ENCODE measurements at places on chromosomes 6 and 20. TPM values are rescaled to one million over a fixed set of nuclear protein-coding genes. Genes with fewer than 3 reads are reported as not detected.

- DNase-seq: no peak
Measured at GRCh38 chr6:1535295-1535694, 74.4 kb upstream of the FOXC1 start.

Gene FRK
- total RNA-seq: 5.9 TPM

GRCh38 chr6:79184086-79184485 lies 50.4 kb downstream of the HMGN3 start:
- DNase-seq: no peak

Gene ARG1
- not detected for total RNA-seq

DNA sequence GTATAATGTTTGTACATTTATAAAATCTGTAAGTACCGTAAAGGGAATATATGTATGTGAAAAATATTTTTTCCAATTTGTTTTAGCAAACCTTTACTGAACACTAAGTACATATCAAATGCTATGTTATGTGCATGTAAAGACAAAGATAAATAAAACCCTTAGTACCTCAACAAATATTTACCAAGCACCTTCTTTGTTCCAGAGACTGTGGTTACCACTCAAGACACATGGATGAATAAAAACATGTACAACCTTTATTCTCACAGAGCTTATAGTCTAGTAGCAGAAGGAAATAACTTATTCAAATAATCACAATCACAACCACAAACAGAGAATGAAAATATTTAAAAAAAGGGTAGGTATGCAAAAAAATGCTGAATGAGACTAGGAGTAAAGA lies 17.5 kb downstream of the TMX4 start:
- DNase-seq: no peak

- DNase-seq: no peak
Measured at GRCh38 chr6:26121141-26122004, 34.1 kb downstream of the HFE start.

Gene LPIN3
- 20.8 TPM for total RNA-seq

Gene GNRH2
- not detected for total RNA-seq

- DNase-seq: no peak
Measured at GRCh38 chr6:17289630-17290061, 8.5 kb downstream of the RBM24 start.

Gene GGTLC1
- not detected for total RNA-seq

Gene KIFC1
- total RNA-seq: 3.8 TPM

- DNase-seq: no peak
Measured at GRCh38 chr20:63091901-63092659, 85.3 kb upstream of the BHLHE23 start.

- DNase-seq: no peak
Measured at GRCh38 chr20:44394452-44394701, 38.9 kb downstream of the HNF4A start.

DNA sequence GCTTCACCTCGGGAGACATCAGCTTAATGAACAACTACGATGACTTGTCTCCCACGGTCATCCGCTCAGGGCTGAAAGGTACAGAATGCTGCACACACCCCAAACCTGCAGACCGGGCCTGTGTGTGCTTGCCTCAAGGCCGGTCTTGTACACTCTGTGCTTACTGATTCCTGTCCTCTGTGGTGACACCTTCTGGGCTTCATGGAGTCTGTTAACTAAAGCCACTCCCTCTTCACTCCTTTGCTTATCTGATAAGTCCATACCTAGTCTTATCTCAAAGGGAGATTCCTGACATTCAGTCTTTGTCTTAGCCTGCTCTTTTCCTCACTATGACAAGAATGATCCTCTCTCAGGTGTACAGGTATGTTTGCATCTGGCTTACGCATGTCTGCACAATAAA lies 107.7 kb upstream of the TMEM181 start:
- DNase-seq: no peak

DNA sequence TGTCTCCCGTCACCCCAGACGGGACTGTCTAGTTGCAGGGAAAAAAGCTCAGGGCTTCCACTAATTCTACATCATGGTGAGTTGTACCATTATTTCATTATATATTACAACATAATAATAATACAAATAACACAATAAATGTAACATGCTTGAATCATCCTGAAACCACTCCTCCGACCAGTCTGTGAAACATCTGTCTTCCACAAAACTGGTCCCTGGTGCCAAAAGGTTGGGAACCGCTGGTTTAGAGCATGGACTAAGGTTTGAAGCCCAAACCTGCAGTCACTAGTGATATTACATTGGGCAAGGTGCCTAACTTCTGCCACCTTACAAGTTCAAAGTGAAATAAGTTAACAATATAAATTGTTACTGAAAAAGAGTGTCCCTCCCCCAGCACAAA lies 175.7 kb downstream of the PDE10A start:
- DNase-seq: no peak

GRCh38 chr6:158646023-158646910 lies 1.7 kb upstream of the DYNLT1 start:
- DNase-seq: no peak

DNA sequence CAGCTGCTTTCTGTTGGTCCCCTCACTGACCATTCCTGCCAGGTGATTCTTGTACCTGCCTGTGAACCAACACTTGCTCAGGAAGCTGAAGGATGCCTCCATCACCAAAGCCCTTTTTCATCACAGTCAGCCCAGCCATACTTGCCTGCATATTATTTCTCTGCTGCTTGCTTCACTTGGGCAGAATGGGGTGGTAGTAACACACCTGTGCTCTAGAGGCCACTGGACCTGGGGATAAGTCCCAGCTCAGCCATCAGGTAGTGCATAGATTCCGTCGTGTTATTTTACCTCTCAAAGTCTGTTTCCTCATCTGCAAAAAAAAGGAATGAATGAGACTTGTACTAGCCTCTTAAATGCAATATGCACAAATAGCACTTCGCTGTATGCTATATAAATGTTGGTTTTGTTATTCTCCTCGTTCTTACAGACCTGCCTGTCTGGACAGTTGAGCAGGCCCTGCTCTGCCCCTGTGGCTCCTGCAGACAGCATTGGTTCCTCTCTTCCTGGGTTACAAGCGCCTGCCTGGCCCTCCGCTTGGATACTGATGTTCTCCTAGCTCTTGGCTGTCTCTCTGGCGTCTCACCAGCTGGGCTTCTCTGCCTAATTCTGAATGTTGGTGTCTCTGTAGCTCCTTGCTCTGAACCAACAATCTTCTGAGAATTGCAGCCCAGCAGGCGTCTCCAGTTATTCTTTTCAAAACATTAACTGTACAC lies 151.8 kb downstream of the UNC5CL start:
- DNase-seq: no peak

DNA sequence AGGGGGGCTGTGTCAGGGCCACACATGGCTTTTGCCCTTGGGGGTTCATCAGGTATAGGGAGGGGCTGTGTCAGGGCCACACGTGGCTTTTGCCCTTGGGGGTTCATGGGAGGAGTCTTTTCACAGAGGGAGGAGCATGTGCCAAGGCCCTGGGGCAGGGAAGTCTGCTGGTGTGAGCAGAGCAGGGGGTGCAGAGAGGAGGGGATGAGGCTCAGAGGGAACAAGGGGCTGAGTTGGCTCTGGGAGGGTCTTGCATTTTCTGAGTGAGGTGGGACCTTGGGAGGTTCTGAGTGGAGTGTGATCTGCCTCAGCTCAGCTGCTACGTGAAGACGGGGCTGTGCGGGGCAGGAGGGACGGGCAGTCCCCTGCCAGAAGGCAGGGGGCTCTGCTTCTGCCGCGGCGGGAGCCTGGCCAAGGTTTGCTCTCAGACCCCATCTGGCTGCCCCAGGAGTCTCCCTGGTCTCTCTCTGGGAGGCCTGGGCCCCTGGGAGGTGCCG lies 6.0 kb upstream of the SOX18 start:
- DNase-seq: no peak

- DNase-seq: no peak
Measured at GRCh38 chr6:55379895-55380294, 52.6 kb downstream of the GFRAL start.

GRCh38 chr20:63691711-63692435 lies 4.6 kb upstream of the TNFRSF6B start:
- DNase-seq: no peak

GRCh38 chr6:150150821-150151646 lies 8.2 kb downstream of the PPP1R14C start:
- DNase-seq: no peak

DNA sequence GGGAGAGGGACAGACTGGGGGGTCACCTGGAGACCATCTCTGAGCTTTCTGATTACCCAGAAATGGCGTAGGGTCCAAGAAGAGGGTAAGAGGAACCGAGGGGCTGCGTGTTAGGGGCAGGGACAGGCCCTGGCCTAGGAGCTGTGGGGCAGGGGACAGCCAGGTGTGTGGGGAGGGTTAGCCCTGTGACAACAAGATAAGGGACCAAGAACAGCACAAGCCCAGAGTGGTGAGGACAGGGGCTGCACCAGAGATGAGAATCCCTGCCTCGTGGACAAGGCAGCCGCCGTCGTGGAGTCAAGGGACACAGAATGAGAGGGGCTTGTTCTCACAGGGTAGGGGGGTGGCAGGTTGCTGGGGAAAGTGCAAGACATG lies 449 bp upstream of the AVP start:
- no peak for DNase-seq

DNA sequence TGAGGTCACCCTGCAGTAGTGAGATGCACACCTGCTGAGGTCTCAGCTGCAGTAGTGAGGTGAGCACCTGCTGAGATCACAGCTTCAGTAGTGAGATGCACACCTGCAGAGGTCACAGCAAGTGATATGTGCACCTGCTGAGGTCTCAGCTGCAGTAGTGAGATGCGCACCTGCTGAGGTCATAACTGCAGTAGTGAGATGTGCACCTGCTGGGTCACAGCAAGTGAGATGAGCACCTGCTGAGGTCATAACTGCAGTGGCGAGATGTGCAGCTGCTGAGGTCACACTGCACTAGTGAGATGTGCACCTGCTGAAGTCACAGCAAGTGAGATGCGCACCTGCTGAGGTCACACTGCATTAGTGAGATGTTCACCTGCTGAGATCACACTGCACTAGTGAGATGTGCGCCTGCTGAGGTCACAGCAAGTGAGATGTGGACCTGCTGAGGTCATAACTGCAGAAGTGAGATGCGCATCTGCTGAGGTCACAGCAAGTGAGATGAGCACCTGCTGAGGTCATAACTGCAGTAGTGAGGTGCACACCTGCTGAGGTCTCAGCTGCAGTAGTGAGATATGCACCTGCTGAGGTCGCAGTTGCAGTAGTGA lies 20.8 kb downstream of the ZDHHC14 start:
- no peak for DNase-seq

Gene GPLD1
- total RNA-seq: 2.5 TPM

Gene LCA5
- 8.2 TPM for total RNA-seq

Gene SLC12A5
- not detected for total RNA-seq

DNA sequence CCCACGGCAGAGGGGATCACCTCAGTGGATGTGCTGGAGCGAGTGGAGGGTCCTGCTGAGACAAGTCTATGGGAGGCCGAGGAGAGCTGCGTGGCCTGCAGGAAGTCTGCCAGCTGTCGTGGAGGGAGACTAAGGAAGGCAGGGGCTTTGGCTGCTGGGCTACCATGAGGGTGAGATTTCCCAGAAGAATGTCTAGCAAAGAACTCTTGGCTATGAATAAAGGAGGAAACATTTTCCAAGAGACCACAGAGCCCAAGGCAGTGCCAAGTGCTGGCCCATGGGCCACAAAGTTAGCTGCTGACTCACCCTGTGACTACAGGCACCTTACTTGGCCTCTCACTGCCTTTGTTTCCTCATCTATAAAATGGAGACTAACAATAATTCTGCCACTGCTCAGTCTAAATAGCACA lies 73.4 kb downstream of the PRDM1 start:
- DNase-seq: no peak

DNA sequence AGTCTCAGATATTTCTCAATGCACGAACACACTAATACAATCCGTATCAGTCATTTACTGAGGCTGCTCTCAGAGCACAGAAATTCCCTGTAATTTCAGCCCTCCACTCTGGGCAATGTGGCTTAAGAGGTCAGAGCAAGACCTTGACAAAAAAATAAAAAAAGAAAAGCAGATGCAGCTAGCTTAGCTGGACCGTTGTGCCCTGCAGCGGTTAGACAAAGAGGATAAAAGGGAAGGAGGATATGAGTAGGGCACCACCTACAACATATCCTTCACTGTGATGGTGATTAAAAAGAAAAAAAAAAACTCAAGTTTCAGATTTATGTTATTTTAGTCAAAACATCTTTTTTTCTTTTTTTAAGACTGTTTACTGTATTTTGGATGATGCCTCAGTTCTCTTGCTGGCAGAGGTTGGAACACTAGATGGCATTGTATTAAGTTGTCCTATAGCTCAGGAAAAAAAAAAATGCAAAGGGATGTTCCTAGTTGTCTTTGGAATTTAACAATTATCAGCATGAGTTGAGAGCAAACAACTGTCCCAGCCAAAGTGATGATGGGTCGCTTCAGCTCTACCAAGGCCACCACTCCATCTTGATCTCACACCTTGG lies 59.9 kb downstream of the ANKEF1 start:
- DNase-seq: no peak

GRCh38 chr6:139126931-139127330 lies 7.9 kb upstream of the HECA start:
- no peak for DNase-seq

DNA sequence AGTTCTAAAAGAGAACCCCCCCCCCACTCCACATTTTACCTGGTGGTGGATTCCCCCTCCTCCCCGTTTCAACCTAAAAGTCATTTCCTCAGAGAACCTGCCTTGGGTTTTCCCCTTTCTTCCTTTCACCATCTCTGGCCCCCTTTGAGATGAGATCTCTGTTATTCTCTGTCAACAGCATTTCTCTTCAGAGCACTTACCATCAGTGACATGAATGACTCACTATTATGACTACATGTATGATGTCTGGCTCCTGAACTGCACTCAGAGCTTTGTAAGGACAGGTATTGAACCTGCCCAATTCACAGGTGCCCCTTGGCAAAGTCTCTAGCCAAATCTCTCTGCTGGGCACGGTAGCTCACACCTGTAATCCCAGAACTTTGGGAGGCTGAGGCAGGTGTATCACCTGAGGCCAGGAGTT lies 61.4 kb upstream of the JARID2 start:
- no peak for DNase-seq

Gene MMP24
- total RNA-seq: 2.5 TPM

GRCh38 chr6:130434174-130434873 lies 68.5 kb downstream of the TMEM200A start:
- no peak for DNase-seq

Gene ZSCAN31
- 19.3 TPM for total RNA-seq

- DNase-seq: no peak
Measured at GRCh38 chr20:14612391-14612790, 275.0 kb upstream of the FLRT3 start.

Gene ATP9A
- 98.4 TPM for total RNA-seq

Gene POU5F1
- 0.98 TPM for total RNA-seq

Gene MCCD1
- total RNA-seq: not detected

Measured in breast epithelium (tissue), 4 donors.